Fibroblast of skin of back (primary cell): ENCODE measurements at places on chromosomes 6 and 20.

DNA sequence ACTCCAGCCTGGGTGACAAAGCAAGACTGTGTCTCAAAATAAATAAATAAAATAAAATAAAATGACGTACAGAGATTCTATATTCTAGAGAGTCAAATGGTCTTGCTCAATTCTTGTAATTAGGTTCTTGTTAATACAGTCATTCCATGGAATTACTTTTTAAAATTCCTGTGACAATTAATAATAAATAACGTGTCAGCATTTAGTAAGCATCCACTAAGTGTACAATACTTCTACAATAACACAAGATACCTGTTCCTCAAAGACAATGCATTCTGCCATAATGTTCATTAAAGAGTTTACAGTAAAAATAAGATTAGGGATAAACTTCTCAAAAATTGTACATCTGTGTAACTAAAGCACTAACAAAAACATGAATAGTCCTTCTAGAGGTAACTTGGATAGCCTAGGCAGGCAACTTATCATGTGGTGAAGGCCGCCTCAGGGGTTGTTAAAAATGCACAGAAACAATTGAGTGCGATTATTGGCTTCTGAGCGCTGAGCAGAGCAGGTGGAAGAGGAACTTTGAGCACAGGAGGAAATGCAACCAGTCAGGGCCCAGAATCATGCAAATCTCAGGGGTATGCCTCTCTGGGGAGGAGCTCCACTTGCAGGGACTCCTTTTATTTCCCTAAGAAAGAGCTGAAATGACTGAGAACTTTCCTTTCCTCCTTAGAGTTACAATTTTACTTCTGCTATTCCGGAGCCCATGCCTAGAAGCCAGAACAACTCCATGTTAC is 37.1 kb downstream of the QRSL1 start:
- DNase-seq: no peak

DNA sequence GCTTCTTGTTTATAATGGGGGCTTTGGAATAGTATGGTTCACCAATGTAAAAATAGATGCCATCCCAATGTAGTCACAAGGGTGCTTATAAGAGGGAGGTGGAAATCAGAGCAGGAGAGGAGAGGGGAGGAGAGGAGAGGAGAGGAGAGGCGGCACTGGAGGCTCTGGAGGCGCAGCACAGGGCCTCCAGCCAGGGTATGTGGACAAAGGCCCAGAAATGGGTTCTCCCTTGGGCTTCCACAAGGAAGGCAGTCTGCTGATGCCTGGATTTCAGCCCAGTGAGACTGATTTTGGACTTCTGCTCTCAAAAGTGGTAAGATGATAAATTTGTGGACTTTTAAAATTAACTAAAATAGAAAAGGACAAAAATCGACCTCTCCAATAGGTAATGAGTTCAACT is 116.8 kb downstream of the RNASET2 start:
- DNase-seq: no peak

GRCh38 chr20:58634521-58635278 is 16.4 kb upstream of the STX16 start:
- DNase-seq: no peak

DNA sequence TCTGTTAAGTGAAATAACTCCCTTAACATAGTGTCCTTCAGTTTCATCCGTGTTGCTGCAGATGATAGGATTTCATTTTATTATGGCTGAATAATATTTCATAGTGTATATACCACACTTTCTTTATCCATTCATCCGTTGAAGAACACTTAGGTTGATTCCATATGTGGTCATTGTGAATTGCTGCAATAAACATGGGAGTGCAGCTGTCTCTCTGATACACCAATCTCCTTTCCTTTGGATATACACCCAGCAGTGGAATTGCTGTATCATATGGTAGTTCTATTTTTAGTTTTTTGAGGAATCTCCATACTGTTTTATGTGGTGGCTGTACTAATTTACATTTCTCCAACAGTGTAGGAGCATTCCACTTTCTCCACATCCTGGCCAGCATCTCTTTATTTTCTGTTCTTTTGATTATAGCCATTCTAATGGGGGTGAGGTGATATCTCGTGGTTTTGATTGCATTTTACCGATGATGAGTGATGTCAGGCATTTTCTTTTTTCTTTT is 193.2 kb downstream of the SLC16A10 start:
- peak; percentile 35 for DNase-seq

GRCh38 chr20:45911486-45912343 is at the start of gene PLTP:
Gene PLTP (minus strand): TSS chr20:45912155. CDS start chr20:45911452, 703 bp downstream.
- peak; percentile 73 for DNase-seq

DNA sequence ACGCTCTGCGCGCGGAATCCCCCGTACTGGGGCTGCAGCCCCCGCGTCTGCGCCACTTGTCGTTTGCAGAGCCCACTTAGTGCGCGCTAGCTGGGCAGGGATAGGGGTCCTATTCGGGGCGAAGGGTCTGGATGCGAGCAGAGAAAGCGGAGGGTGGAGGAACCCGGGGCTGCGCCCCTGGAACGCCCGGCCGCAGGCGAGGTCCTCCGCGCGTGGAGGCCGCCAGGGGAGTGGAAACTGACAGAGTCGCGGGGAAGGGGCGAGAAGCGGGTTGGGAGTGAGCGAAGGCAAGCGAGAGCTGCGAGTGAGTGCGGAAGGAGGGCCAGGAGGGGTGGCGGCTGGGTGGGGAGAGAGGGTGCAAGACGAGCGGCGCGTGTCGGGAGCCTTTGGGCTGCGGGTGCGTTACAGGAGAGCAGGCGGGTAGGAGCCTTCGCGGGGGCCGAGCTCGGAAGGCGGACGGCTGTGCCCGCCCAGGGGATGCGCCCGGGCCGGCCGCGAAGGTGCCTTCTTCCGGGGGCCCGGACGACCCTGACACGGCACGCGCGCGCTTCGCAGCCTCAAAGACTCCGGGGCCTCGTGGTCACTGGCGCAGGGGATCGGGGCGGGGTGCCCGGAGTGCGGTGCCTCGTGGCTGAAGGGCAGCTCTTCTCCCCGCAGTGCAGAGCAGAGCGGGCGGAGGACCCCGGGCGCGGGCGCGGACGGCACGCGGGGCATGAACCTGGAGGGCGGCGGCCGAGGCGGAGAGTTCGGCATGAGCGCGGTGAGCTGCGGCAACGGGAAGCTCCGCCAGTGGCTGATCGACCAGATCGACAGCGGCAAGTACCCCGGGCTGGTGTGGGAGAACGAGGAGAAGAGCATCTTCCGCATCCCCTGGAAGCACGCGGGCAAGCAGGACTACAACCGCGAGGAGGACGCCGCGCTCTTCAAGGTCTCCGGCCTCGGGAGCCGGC is 1.2 kb downstream of the IRF4 start:
- no peak for DNase-seq

- DNase-seq: no peak
Measured at GRCh38 chr20:47609001-47609400, 107.3 kb downstream of the NCOA3 start.

DNA sequence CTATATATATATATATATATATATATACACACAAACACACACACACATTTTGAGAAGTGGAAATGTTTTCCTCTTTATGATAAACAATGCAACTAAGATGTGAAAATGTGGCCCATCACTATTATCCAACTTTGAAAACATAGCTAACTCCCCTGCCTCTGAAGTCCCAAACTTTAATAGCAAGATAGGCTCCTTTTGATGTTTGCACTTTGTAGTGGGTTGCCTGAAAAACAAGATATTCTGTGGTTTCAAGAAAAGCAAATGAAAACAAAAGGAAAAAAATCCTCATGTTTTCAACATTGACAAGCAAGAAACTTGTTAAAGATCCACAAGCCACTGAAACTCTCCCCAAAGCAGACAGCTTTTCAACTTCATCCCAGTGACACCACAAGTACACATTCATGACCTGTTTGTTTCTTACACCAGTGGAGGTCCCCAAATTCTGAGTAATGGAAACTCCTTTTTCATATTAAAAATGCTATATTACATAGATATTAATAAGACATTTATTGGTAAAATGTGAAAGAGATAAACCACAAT is 90.0 kb downstream of the IPCEF1 start:
- no peak for DNase-seq

DNA sequence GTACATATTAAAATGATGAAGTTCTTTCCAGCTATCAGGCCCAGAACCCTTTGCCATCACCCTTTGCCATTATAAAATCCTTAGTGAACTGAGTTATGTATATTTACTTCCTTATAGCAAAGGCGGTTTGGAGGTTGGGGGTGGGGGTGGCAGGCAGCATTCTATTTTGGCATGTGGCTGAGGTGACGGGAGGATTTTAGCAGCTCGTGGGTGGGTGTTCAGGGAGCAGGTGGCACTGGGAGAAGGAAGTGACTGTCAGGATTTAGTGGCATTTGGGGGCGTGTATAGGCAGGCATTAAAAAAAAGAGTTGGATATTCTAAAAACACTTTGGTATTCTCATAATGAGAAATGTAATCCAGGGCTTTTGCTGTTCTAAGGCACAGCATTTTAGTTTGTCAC is 150.7 kb downstream of the RIMS1 start:
- DNase-seq: no peak

DNA sequence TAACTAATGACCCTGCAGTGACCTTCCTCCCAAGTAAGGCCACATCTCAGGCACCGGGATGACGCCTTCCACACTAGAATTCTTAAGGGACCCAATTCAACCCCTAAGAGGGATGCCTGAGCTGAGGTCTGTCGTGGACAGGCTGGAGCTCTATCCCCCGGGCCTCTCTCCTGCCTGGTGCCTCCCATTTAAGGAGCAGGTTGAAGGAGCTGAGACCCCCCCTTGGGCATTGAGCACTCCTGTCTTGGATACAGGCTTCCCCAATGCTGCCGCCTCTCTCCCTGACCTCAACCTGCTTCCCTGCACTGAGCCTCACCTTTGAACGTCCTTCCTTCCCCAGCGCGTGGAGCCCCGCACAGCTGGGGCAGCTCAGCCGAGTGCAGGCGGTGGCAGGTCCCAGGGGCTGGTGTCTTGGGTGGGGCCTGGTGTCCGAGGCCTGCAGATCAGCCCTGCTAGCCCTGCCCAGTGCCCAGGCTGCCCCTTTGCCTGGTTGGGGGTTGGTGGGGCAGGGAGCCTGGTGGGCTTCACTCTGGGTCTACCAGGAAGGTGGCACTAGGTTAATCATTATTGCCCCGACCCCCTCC is 19.9 kb upstream of the BHLHE23 start:
- no peak for DNase-seq
